ENCODE measurements at places on chromosomes 12 and 14.

DNA sequence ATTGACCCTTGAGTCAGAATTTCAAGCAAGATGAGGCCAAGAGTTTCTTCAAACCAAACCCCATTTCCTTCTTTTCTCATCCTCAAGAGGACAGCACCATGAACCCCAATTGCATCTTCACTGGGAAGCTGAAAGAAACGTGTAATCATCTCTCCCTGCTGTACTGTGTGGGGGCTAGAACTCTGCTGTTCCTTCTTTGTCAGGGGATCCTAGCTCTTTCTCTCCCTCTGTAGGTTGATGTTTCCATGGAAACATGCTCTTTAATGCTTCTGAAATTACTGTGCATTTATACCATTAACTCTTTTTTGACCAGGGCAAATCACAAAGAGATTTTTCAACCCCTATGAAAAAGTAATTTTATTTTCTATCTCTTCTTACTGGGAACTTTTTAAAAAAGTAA, 295.1 kb downstream of the GRIN2B start:
- no peak for DNase-seq

GRCh38 chr12:49109641-49110463, 795 bp downstream of the LMBR1L start:
- no peak for DNase-seq

DNA sequence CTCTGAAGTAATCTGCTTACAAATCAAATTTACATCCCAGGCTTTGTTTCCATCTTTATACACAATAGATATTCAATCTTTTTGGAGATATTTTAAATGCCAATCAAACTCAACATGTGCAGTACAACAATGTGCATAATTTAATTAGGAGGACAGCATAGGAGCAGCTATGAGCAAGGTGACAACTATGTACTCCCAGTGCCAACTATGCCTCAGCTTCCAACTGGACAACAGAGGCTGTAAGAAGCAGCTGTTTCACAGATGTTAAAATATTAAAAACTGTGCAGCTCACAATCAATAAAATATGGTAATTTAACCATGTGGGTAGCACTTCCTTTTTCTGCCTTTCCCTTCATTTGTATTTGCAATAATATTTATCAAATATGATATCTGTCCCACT, 99.9 kb downstream of the ST8SIA1 start:
- DNase-seq = no peak

DNA sequence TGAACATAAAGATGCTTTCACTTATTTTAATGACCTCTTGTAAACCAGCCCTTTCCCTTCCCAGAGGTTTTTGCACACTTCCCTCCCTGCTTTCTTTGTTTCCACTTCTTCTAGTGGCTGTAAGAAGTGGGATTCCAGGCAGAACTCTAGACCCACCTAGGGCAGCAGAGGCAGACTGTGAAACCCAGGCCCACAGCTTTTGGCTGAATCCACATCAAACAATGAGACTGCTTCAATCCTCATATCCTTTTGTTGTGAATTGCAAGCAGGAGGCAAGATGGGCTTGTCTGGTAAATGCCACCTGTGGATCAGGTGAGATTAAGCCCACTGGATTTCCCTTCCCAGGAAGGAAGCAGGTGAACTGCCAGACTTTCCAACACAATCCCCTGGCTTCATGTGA, 12.8 kb downstream of the CCDC177 start:
- no peak for DNase-seq

- no peak for DNase-seq
These were observed 17.0 kb downstream of the RHOF start for GRCh38 chr12:121776190-121777098.

- DNase-seq = no peak
These were observed 202.3 kb upstream of the LMNTD1 start for GRCh38 chr12:25755136-25755970.

GRCh38 chr12:45278447-45278846, 62.6 kb downstream of the ANO6 start:
- no peak for DNase-seq

DNA sequence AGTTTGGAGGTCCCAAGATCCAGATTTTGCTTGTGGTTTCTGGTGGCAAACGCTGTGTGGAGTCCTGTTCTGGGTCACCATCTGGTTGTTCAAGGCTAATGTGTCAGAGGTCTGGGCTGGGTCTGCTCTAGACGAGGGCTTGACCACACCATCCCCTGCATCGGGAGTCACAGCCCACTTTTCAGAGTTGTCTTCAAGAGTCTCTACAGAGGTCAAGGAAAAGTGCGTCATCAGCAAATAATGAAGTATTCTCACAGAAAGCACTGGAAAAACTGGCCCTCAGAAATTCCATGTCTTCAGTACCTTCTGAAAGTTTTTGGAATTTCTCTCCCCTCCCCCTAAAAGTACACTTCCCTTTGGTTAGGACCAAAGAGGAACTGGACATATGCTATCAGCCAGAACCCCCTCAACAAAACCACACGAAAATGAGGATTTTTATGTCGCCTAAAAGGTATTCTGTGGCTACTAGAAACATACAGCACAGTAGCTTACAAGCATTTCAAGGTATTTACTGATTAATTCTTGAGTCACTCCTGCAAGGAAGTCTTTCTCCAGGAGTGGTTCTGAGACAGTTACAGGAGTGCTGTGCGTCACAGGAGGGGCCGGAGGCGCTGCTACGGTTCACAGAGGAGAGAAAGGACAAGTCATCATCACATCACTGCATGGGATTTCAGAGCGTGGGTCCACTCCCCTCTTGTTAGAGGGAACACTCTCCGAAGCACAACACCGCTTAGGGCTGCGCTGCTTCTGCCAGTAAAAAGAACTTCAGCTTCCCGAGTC, 35.4 kb downstream of the RAD52 start:
- DNase-seq = no peak
